ENCODE measurements at places on chromosomes 11 and 22.

DNA sequence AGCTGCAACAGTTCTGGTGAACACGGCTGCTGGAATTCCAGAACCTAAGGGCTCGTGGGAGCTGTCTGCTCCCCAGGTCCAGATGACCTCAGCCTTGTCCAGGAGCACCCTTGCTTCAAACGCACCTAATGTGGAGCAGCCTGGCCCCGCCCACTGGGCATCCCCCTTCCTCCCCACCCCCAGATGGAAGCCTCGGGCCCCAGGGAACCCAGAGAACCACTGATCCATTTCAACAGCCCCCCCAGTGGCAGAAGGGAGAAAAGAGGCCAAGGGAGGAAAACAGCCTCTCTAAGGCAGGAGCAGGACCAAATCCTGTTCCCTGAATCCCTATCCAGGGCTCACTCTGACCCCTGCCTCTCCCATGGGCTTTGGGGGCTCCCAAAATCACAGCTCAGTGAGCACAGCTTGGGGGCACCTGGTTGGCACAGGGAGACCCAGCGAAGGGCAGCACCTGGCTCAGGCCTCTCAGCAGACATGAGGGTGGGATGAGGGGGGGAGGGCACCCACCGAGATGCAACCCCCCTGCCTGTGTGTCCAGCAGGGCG, 1.2 kb downstream of the CYTH4 start:
- no peak for DNase-seq

- DNase-seq: no peak
These were observed 113.1 kb upstream of the TTC12 start for GRCh38 chr11:113201054-113201818.

DNA sequence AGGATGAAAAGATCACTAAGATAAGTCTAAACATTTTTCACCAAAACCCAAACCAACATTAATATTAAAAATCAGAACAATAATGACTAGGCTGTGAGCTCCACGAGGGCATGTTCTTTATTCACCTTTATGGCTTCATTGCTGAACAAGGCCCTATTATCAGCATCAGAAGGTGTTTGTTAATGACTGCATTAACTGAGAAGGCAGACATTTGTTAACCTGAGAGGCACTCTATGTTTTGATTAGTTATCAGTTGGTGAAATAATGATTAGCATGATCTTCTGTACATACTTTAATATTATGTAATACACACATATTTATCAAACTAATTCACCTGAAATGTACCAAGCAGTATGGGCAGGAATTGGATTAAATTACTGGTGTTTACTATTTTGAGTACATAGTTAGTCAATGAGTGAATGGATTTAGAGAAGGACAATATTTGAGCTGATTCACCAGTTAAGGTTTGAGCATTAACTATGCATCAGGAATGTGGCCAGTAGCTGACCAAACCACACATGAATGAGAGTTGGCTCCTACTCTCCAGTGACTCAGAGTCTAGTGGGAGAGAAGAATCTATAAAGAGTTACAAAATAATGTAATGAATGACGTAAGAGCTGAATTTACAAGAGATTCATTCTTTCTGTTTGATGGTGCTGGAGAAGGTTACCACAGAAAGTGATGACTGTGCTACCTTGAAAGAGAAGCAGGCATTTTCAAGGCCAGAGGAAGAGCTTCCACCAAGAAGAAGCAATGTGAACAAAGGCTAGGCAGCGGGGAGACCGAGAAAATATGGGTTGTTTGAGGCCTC, 6.7 kb downstream of the IL18 start:
- no peak for DNase-seq

- DNase-seq: no peak
These were observed 4.6 kb downstream of the AP5B1 start for GRCh38 chr11:65776196-65776595.

GRCh38 chr11:27158456-27159334, 118.1 kb downstream of the BBOX1 start:
- DNase-seq: no peak

DNA sequence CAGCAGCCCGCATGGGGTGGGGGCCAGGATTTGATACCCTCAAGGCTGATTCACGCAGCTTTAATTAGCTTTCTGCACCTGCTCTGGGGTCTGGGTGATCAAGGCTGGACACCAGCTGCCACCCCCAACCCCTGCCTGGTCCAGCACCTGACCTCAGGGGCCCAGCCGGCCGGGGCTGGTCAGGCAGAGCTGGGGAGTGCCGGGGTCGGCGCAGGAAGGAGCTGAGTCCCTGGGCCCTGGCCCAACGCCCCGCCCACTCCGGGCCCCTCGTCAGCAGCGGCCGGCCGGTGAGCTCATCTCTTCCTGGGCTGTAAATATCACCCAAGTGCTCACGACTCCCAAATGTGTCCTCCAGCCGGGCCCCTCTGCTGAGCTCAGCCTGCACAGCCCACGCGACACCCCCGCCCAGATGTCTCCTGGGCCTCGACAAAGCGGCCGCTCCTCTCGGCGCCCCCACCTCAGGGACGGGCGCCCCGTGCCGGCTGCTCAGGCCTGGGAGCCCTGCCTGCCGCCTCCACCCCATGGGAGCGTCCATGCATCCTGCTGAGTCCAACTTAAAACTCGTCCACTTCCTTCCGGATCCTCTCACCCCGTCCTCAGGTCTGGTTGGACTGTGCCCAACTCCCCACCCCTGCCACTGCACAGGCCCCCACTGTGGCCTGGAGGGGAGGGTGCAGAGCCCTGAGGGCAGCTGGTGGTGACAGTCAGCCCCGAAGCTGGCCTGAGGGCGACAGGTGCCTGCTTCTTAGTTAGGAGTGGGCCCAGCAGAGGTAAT, 29.0 kb downstream of the RTN4R start:
- DNase-seq: no peak

- DNase-seq: no peak
These were observed 34.4 kb downstream of the PPP2R1B start for GRCh38 chr11:111731821-111732220.

DNA sequence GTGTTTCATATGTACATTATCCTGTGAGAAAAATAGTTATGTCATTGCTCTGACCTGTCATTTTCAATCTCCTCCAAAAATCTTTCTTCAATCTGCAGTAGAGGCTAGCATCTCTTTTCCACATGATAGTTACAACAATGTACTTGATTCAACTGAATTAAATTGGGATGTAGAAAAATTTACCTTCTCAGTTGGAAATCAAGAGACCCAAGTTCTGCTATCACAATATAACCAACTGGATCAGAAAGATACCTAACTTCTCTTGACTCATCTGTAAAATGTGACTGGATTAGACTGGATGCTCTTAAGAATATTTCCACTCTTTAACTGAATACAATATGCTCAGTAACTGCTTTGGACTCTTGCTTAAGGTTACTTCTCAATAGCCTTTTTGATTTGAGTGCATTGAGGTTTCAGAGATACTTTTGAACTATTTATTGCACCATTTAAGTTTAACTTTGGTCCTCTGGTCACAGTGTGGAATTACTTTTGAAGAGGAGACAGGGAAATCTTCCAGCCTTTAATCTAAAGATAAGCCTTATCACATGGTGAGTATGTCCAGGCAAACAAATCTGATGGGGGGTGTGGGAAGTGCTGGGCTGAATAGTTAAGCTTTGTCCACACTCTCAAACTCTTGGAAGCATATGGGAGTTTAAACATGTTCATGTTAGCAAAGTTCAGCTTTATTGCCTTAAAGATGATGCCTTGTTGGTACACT, 82.3 kb downstream of the YAP1 start:
- no peak for DNase-seq

- no peak for DNase-seq
These were observed 31.5 kb downstream of the ZBTB16 start for GRCh38 chr11:114090976-114091375.

All from activated CD4-positive, alpha-beta T cell treated with anti-CD3 and anti-CD28 coated beads, Interleukin-2, amount 50 U/mL, for 24 hours (primary cell).